Inflammatory macrophage (primary cell): ENCODE measurements at places on chromosomes 16 and 17.

- DNase-seq: no peak
These were observed 64.0 kb downstream of the SNX20 start for GRCh38 chr16:50616883-50617645.

DNA sequence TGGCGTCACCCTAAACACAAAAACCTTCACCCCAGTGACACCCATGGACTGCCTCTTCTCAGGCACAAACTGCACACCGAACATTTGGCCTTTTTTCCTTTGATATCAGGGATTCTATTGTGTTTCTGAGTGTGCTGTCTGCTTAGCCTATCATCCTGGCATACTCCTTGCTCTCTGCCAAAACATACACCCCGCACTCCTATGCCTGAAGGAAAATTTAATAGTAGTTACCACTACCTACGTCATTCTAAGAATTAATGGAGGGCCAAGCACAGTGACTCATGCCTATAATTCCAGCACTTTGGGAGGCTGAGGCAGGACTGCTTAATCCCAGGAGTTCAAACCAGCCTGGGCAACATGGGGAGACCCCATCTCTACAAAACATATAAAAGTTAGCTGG, 19.9 kb upstream of the SLFN13 start:
- no peak for DNase-seq

DNA sequence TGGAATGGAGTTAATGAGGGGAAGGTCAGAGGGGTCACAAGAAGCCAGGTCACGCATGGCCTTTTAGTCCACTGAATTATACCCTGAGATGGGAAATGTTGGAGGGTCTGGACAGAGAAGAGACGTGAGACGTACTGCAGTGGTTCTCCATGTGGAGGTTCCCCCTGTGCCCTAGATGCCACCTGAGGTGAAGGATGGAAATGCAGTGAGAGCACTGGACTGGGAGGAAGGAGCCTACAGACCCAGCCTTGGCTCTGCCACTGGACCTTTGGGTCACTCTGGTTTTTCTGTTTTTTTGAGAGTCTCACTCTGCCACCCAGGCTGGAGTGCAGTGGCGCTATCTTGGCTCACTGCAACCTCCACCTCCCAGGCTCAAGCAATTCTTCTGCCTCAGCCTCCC, 1.8 kb upstream of the PLSCR3 start:
- no peak for DNase-seq

GRCh38 chr16:66231452-66232160, 134.9 kb upstream of the CDH5 start:
- DNase-seq: no peak

DNA sequence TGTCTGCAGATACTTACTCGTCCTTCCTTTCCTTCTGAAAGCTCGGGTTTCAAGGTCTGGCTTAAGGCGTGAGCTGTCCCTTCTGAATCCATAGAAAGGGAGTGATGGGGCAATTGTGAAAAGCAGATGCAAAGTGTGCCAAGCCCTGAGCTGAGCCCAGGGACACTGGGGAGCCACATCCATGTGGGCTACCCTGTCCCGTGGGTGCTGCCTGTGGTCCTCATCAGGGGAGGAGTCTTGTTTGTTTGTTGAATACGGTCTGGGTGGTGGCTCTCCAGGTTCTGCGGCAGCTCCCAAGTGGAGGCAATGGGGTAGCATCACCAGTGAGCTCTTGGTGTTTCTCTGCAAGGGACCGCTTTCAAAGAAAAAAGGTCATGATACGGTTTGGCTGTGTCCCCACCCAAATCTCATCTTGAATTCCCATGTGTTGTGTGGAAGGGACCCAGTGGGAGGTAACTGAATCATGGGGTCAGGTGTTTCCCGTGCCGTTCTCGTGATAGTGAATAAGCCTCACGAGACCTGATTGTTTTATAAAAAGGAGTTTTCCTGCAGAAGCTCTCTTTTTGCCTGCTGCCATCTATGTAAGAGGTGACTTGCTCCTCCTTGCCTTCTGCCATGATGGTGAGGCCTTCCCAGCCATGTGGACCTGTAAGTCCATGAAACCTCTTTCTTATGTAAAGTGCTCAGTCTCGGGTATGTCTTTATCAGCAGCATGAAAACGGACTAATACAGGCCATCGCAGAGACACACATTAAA, 1.0 kb upstream of the ALG1 start:
- DNase-seq: no peak

DNA sequence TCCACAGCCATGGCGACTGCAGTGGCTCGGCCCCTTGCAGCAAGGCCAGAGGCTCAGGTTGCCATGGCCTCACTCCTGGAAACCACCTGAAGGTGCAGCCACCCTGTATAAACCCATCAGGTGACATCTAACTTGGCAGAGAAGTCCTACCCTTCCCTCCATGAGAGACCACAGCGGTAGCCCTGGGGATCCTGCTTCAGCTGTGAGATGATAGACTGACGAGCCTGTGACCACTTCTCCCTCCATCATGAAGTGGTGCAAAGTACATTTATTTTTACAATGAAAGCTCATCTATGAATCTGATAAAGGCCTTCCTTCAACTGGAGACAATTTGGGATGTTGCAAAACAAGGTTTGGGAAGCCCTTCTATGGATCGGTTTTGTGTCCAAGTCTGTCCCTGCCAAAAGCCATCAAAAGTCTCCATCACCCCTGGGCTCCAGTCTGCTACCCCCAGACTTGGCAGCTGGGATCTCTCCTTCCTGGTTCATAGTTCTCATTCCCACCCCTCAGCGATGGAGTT, 1.8 kb downstream of the ZACN start:
- no peak for DNase-seq

- no peak for DNase-seq
These were observed 2.5 kb downstream of the AQP8 start for GRCh38 chr16:25219070-25219737.

GRCh38 chr16:21336231-21336630, 58.1 kb upstream of the CRYM start:
- DNase-seq: no peak

DNA sequence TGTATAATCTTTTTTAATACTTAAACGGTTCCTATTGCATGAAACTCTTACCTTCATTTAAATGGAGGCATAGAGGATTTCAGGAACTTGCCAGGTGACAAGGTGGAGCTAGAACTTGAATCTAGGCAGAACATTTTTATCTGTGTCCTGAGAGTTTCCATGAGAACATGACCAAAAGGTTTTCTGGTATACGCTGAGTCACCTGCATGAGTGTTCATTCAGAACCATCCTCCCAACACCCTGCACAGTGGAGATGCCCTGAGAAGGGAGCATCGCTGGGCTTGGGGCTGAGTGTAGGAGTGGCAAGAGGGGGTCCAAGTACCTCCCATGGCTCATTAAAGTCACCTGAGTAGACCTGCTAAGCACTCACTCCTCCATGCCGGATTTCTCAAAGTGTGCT, 169.7 kb upstream of the CACNG5 start:
- no peak for DNase-seq

DNA sequence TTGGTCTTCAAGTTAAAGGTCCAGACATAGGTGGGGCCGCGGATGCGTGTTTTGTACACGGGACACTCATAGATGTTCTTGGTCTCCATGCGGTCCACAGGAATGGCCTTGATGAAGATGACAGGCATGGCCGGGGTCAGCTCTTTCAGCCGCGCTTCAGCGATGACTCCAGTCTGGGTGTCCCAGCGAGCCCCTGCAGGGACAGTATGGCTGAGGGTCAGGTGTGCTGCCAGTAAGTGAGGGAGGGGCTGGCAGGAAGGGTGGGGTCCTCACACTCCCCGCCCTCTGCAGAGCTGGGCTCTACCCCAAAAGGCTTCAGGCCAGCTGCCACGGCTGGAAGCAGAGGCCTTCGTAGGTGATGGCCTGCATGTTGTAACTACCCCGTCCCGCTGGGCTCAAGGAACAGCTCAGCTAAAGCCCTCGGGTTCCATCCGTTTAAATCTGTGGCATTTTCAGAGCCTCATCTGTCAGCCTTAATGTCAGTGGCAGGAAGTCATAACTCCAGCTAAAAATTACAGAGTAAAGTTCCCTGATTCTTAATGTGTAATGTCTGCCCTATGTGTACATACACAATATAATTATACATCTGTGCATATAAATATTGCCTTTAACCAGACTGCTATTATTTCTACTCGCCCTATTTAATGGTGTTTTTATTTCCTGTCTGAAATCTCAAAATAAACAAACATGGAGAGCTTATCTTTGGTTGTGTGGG, 45.7 kb downstream of the PGS1 start:
- no peak for DNase-seq

GRCh38 chr16:11058832-11059231, 114.5 kb downstream of the CLEC16A start:
- no peak for DNase-seq
